ENCODE measurements at places on chromosomes 7 and 10.

- DNase-seq: no peak
Measured at GRCh38 chr10:49381111-49381900, 14.6 kb downstream of the DRGX start.

GRCh38 chr10:132849546-132850031, 63.6 kb upstream of the NKX6-2 start:
- no peak for DNase-seq

DNA sequence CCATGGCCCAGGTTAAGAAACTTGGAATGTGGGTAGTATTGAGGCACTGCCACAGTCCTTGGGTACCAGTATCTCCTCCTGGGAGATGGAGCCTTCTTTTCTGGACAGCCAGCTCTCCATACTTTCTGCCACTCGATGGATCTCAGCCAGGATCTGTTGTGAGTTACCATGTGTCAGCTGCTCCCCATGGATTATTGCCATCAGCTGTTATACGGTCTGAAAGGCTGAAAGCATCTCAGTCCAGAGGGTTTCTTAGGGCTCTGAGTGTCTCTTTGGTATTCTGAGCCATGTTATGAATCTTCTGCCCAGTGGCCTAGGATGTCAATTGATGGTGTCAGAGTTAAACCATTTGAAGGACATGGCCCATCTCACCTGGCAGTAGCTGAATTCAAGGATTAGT, 197.5 kb downstream of the C7orf25 start:
- no peak for DNase-seq

DNA sequence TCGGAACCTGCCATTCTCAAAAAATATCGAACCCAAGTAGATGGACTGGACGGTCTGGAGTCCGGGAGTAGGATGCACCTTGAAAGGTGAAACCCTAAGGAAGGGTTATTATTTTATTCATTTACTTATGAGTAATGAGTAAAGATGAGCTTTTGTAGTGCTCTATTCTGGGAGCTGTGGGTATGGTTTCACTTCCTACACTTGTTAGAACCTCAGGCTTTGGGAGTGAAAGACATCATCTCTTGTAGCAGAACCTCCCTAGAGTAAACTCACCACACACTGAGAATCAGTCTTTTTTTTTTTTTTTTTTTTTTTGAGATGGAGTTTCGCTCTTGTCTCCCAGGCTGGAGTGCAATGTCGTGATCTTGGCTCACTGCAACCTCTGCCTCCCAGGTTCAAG, 389.4 kb upstream of the AUTS2 start:
- DNase-seq: no peak

- DNase-seq: no peak
Measured at GRCh38 chr10:95517536-95518454, 43.4 kb downstream of the SORBS1 start.

GRCh38 chr10:11506247-11506789, 105.1 kb downstream of the USP6NL start:
- no peak for DNase-seq

GRCh38 chr10:48287417-48288391, 13.2 kb upstream of the FRMPD2 start:
- DNase-seq: no peak

- no peak for DNase-seq
Measured at GRCh38 chr10:49625411-49625810, 11.6 kb downstream of the CHAT start.

DNA sequence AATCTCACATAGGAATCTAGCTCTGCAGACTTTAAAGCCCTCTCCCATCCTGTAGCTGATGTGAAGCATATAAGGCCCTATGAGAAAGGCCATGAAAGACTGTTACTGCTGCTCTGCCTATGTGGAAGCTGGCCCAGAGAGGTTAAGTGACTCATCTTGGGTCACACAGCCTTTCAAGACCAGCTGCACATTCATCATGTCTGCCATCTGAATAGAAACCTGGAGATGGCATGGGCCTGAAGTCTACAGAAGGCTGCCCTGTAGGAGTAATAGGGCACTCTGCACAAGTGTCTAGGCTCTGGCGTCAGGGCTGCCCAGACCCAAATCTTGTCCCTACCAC, 59.4 kb upstream of the COL13A1 start:
- no peak for DNase-seq

DNA sequence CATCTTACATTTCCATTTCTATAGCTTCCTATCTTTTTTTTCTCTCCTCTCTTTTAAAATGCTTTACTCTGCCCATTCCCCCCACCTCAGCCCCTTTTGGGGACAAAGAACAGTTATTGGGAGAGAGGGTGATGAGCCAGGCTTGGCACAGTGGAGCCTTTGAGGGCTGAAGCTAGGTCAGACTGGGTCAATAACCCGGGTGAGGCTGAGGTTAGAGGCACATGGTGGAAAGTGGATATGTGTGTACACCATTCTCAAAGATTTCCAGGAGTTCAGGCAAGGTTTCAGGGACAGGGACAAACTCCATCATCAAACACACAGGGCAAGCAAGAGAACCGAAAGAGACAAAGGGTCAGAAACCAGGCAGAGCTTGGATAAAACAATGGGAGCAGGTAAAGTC, 11.5 kb downstream of the ABCB4 start:
- no peak for DNase-seq

GRCh38 chr7:98232799-98233198, 19.2 kb downstream of the TECPR1 start:
- DNase-seq: no peak

- no peak for DNase-seq
Measured at GRCh38 chr7:108818742-108819141, 249.1 kb downstream of the DNAJB9 start.

GRCh38 chr10:129511758-129512157, 44.7 kb downstream of the MGMT start:
- no peak for DNase-seq

DNA sequence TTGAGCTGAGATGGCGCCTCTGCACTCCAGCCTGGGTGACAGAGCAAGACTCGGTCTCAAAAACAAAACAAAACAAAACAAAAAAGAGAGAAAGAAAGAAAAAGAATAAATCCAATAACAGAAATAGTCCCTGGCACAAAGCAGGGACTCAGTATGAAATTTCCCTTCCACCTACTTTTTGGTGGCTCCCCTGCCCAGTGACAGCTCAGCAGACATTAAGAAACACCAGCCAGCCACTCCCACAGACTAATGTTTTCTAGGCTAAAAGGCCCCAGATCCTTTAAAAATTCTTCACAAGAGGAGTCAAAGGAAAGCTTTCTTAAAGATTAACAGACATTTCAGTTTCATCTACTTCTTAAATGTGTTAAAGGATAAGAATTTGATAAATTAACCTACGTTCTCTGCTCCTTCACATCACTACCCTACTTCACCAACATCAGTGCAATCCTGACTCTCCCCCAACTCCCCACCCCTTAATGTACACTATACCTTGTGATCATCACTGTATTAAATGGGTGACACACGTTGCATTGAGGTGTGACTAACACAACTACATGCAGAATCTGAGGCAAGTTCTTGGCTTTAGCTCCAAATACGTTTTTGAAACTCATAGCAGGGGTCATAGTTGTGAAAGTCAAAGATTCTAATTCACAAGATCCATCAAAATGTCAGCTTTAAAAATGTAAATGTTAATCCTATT, 114.5 kb upstream of the CAV2 start:
- DNase-seq: no peak

- DNase-seq: no peak
Measured at GRCh38 chr10:130968964-130969363, 342.6 kb downstream of the TCERG1L start.

- DNase-seq: no peak
Measured at GRCh38 chr7:51368334-51368733, 51.7 kb upstream of the COBL start.

DNA sequence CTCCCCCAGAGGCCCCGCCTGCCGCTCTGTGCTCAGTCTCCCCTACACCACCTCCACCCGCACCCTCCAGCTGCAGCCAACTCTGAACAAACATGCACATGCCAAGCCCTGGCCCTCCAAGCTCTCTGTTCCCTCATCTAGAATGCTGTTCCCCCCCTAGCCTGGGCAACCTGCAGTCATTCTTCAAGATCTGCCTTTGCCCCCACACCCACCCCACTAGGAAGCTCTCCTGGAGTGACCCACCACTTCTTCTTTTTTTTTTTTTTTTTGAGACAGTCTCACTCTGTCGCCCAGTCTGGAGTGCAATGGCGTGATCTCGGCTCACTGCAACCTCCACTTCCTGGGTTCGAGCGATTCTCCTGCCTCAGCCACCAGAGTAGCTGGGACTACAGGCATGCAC, 13.7 kb downstream of the MYL10 start:
- no peak for DNase-seq

GRCh38 chr10:115963848-115964247, 309.2 kb downstream of the GFRA1 start:
- no peak for DNase-seq

- no peak for DNase-seq
Measured at GRCh38 chr10:30546511-30546910, 83.0 kb downstream of the LYZL2 start.

All from NCI-H748 treated with DMSO at 0.1 percent for 48 hours (cell line).